Large intestine (tissue), 12 donors: ENCODE measurements at places on chromosomes 3 and 15.

GRCh38 chr15:83927704-83928391 lies 273.9 kb downstream of the ADAMTSL3 start:
- DNase-seq, result no peak

GRCh38 chr3:115785782-115786181 lies 162.5 kb downstream of the GAP43 start:
- DNase-seq, result no peak

- no peak for DNase-seq
Measured at GRCh38 chr3:15443826-15444524, 16.6 kb downstream of the EAF1 start.

DNA sequence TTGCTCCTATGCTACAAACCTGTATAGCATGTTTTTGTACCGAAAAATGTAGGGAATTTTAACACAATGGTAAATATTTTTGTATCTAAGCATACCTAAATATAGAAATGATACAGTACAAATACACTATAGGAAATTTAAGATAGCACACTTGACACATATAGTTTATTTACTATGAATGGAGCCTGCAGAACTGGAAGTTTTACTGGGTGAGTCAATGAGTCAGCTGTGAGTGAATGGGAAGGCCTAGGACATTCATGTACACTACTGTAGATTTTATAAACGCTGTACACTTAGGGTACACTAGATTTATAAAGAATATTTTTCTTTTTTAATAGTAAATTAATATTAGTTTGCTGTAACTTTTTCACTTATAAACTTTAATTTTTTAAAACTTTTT lies 707.7 kb upstream of the EPHA6 start:
- DNase-seq, result no peak

DNA sequence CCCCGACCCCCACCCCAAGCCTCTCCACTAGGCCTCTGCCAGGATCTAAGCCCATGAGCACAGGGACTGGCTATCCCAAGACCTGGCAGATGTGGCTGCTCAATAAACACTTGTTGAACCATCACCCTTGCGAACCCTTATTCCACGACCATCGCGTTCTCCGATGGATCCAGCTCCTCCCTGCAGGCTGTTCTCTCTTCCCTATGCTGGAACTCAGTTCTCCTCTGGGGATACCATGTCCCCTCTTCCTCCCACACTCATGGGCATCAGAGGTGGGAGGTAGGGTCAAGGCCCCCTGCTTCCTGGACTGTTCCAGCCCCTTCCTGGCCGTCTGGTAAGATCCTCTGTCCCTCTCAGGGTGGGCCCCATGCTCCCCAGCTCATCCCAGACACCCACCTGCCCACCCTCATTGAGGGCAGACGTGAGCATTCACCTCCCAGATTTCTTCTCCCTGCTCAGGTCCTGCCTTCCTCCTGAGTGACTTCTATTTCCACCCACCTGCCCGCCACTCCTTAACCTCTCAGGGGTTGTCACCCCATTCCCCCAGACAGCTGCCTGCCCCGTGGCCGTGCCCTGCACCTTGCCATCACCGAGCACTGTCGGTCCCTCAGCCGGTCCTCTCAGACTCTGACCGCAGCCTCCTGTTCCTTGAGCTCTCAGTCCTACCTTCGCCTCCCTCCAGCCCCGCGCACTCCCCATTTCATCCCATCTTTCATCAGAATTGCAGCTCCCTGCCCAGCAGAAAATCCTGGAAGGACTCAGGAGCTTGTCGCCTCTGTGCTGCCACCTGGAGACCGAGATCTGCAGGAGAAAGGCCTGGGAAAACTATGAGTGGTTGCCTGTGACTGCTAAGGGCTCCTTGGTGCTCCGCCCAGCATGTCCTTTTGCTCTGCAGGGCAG lies 42.0 kb downstream of the PML start:
- DNase-seq, result peak; percentile 64

- DNase-seq, result no peak
Measured at GRCh38 chr3:12148183-12148940, 10.3 kb downstream of the TIMP4 start.

GRCh38 chr3:69999140-70000027 lies at the start of gene SAMMSON:
TSS of gene SAMMSON (plus strand) at chr3:69999733.
- DNase-seq, result no peak

DNA sequence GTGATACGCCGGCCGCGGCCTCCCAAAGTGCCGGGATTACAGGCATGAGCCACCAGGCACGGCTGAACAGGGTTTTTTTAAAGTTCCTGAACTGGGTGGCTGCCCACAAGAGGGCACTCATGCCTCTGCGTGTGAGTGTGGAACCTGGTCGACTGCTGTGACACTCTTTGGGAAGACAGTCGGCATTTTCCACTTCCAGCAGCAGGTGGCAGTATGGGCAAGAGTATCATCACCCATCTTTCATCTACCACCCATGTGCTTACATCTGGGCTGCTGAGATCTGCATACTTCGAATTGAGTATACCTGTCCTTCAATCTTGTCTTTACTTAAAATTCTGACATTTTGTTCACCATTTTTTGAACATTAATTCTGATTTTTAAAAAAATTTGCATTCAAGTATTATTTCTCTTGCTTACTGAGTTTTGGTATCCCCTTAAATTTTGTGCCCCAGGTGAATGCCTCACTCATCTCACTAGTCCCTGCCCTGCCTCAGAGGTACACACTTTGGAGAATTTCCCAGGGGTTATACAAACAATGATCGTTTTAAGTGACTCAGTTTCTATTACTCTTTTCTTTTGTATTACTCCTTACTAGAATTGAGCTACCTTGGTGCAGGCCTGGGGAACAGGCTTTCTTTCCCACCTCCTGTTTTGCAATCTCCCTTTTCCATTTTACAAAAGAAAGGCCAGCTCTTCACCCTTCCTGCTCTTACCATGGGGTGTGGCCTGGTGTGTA lies 11.8 kb downstream of the CLEC3B start:
- peak; percentile 88 for DNase-seq

- DNase-seq, result no peak
Measured at GRCh38 chr3:14570089-14570488, 29.9 kb upstream of the GRIP2 start.

- DNase-seq, result no peak
Measured at GRCh38 chr3:38648024-38648658, 1.3 kb downstream of the SCN5A start.

- DNase-seq, result peak; percentile 76
Measured at GRCh38 chr3:50201573-50202315, 3.3 kb upstream of the SLC38A3 start.

DNA sequence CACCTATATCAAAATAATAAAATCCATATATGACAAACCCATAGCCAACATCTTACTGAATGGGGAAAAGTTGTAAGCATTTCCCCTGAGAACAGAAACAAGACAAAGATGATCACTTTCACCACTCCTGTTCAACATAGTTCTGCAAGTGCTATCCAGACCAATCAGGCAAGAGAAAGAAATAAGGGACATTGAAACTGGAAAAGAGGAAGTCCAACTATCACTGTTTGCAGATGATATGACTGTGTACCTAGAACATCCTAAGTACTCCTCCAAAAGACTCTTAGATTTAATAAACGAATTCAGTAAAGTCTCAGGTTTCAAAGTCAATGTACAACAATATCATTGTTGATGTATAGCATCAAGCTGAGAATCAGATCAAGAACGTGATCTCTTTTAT lies 35.6 kb upstream of the FGF7 start:
- no peak for DNase-seq

- no peak for DNase-seq
Measured at GRCh38 chr3:26588931-26589330, 33.6 kb upstream of the LRRC3B start.

GRCh38 chr15:29440541-29440940 lies 170.9 kb upstream of the NSMCE3 start:
- no peak for DNase-seq

GRCh38 chr15:69704229-69704628 lies 251.6 kb downstream of the RPLP1 start:
- DNase-seq, result no peak

GRCh38 chr3:9111866-9112265 lies 137.6 kb downstream of the SRGAP3 start:
- DNase-seq, result no peak

GRCh38 chr15:35244227-35244626 lies 159.1 kb upstream of the NANOGP8 start:
- no peak for DNase-seq

- DNase-seq, result no peak
Measured at GRCh38 chr15:34861214-34861613, 65.9 kb upstream of the ACTC1 start.

- DNase-seq, result no peak
Measured at GRCh38 chr15:96350934-96351724, 20.6 kb downstream of the NR2F2 start.

DNA sequence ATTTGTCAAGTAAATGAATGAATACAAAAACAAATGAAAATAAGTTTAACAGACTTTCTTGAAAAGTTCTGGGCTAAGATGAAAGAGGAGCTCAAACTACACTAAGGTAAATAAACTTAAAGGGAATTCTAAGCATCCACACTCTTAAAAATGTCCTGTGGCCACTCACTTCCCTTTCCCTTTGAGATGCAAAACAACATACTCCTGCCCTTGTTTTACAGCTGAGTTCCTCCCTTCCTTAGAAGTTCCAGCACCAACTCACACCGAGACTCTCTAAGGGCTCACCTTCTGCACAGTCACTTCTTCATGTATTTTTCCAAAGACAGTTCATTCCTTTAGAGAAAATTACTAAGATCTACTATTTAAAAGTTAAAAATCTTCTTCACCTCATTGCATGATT lies 123.3 kb upstream of the CMC1 start:
- DNase-seq, result no peak

GRCh38 chr3:149654188-149654601 lies 3.6 kb downstream of the WWTR1 start:
- no peak for DNase-seq

GRCh38 chr3:127783642-127784160 lies 38.6 kb downstream of the MGLL start:
- no peak for DNase-seq

DNA sequence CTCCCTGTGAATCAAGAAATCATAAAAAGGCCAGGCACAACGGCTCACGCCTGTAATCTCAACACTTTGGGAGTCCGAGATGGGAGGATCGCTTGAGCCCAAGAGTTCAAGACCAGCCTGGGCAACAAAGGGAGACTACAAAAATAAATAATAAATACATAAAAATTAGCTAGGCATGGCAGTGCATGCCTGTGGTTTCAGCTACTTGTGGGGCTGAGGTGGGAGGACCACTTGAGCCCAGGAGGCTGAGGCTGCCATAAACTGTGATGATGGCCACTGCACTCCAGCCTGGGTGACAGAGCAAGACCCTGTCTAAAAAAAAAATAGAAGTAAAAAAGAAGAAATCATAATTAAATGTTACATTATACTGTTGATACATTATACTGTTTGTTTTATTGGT lies 28.0 kb upstream of the DCUN1D1 start:
- DNase-seq, result no peak
